Head of caudate nucleus (tissue), 42 donors: ENCODE measurements at places on chromosomes 6 and 20.

DNA sequence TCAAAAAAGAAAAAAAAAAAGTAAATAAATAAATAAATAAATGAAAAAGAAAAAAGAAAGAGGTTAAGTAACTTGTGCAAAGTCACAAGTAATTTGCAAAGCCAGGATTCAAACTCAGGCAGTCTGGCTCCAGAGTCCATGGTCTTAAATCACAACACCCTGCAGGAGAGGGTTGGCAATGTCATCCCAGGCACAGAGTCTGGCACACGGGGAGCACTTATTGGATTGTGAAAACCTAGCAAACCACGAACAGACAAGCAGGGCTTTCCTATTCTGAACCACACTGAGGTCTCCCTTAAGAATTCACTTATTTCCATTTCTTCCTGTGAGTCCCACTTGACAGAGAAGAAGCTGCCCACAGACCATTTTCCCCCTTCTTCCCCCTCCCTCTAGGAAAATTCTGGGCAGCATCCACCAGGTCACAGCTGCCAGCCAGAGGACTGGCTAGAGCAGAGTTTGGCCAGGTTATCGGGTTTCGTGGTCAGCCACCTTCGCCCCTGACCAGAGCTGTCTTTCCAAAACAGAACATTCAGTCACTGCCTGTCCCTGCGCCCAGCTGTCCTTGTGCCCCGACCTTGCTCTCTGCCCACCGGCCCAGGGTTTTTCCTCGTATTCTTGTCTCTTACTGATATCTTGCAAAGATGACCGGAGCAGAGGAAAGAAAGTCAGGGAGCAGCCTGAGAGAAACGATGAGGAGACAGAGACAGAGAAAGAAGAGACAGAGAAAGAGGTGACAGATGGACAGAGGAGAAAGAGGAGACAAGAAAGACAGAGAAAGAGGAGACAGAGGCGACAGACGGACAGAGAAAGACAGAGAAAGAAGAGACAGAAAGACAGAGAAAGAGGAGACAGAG is 106.4 kb upstream of the PTPN1 start:
- DNase-seq, result no peak

- DNase-seq, result no peak
Observed at GRCh38 chr20:6590891-6591637, 176.4 kb upstream of the BMP2 start.

GRCh38 chr6:106069478-106069877 is 16.7 kb upstream of the PRDM1 start:
- no peak for DNase-seq

DNA sequence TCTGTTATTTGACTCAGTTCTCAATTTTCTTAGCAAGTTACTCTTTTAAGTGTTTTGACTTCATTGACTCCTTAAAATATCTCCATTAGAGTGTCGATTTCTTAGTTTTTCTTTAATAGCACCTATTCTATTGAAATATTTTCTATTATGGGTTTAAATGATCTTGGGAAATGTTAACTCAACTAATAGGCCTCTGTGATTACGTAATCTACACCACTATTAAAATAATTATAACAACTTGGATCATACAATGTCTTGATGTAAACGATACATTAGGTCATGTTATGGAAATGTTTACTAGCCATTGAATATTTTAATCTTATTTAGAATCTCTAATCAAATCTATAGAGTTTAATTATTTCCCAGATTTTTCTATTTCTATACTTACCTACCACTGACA is 550.0 kb downstream of the EYS start:
- DNase-seq, result no peak

GRCh38 chr20:3250091-3250504 is 11.1 kb upstream of the SLC4A11 start:
- no peak for DNase-seq

GRCh38 chr6:11126876-11127275 is 15.4 kb upstream of the ERVFRD-1 start:
- no peak for DNase-seq

DNA sequence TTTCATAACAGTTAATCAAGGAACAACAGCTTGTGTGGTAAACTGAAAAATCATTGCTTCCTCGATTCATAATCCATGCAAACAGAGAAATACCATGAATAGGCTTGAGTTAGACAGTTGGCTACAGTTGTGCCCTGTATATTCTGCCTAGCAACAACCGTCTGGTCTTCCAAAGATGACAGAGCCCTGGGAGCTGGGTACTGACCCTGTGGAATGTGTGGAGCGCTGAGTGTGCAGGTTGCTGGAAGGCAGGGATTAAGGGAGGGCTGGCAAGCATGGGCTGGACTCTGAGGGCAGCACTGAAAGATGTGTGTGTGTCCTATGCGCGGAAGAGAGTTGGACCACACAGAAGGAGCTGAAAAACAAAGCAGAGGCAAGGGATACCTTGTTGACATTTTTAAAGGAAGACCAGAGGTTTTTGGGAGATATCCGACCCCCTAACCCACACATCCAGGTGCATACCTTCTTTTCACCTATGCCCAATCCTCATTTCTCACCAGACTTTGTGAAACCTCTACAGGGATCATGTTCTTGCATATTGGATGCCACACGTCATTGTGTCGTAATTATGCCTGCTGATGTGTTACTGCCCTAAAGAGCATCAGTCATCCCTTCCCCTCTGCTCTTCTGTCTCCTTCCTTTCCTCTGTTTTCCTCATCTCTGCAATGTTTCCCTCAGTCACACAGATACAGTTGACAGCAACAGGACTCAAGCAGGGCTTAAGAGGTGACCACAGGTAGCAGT is 58.2 kb upstream of the VGLL2 start:
- no peak for DNase-seq

GRCh38 chr6:106510090-106510970 is 119.0 kb downstream of the RTN4IP1 start:
- DNase-seq, result peak; percentile 18

DNA sequence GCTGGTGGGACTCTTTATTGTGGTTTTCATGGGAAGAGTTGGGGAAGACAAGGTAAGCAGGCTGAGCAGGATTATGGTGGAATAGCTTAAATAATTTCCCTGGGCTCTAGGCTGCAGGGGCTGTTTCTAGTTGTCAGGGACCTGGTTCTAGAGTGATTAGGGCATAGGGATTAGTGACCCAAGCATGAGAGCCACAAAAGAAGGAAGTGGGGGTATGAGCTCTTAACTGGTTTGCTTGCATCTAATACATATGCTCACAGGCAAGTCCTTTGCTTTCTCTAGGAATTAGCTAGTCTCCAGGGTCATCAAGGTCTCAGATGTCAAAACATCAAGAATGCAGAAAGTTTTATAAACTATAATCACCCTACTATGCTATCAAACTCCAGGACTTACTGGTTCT is 67.5 kb upstream of the NRN1 start:
- no peak for DNase-seq

GRCh38 chr6:16183187-16183664 is 54.3 kb downstream of the MYLIP start:
- DNase-seq, result no peak

DNA sequence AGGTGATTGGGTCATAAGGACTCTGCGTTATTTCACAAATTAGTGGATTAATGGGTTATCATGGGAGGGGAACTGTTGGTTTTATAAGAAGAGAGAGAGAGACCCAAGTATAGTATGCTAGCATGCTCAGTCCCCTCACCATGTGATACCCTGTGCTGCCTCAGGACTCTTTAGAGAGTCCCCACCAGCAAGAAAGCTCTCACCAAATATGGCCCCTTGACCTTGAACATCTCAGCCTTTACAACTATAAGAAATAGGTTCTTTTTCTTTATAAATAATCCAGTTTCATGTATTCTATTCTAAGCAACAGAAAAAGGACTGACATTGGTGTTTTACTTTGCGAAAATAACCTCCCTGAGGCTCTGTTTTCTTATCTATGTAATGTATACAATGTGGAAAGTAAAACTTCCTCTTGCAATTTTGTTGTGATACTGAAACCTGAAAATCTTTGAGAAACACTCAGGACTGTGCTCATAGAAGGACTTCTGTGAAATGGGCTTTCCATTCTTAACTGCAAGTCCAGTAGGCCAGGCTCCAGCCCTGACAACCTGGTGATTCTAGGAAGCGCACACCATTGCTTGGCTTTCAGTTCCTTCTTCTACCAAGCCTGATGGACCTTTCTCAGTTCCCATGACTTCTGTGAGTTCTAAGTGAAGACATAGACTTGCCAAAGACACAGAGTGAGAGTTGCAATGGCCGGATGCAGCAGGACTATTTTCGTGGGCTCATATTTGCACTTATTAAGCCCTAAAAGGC is 21.9 kb downstream of the SIRPD start:
- DNase-seq, result no peak

GRCh38 chr20:4950437-4950836 is 50.9 kb downstream of the SLC23A2 start:
- no peak for DNase-seq

- DNase-seq, result peak; percentile 82
Observed at GRCh38 chr6:146543211-146543939, at the start of gene RAB32. RAB32 (plus strand) TSS chr6:146543833; CDS start chr6:146543872, 39 bp downstream.

GRCh38 chr20:20317195-20317594 is 50.7 kb upstream of the INSM1 start:
- DNase-seq, result no peak

DNA sequence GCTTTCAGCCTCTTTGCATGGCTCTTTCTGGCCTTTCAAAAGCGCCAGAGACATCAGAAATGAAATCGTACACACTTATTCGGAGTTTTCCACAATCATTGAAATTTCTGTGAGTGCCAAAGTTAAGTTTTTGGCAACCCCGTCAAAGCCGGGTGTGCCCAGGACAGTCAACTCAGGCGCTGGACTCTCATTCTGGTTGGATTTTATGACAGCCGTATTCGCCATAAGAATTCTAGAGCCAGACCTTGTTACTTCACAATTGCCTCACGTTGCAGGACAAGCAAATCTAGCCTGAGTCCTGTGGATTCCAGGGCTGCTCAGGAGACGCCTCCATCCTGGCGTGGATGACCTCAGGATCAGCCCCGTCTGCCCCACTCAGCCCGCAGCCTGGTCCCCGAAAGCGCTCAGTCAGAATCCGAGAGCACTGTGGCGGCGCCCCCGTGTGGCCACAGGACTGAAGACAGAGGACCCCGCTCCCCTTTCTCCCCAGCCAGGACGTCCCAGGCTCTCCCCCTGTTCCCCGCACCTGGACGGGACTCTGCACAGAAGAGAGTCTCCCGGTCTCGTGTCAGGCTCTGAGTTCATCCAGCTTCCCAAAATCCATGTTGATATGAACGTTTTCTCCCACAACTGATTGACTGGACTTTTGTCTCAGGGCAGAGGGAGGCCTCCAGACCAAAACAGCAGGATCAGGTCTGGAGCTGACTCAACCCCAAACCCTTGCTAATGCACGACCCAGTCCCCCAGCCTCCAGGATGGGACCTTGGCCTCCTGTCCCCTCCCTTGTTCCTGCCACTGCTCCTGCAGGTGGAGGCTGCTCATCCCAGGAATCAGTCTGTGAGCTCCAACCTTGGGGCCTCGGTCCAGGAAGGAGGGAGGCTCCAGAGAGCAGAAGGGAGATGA is 38.2 kb downstream of the MICA start:
- peak; percentile 68 for DNase-seq

- DNase-seq, result peak; percentile 84
Observed at GRCh38 chr20:45771182-45771759, 20.4 kb downstream of the WFDC3 start.

GRCh38 chr6:4853782-4854511 is 77.7 kb downstream of the CDYL start:
- peak; percentile 64 for DNase-seq

DNA sequence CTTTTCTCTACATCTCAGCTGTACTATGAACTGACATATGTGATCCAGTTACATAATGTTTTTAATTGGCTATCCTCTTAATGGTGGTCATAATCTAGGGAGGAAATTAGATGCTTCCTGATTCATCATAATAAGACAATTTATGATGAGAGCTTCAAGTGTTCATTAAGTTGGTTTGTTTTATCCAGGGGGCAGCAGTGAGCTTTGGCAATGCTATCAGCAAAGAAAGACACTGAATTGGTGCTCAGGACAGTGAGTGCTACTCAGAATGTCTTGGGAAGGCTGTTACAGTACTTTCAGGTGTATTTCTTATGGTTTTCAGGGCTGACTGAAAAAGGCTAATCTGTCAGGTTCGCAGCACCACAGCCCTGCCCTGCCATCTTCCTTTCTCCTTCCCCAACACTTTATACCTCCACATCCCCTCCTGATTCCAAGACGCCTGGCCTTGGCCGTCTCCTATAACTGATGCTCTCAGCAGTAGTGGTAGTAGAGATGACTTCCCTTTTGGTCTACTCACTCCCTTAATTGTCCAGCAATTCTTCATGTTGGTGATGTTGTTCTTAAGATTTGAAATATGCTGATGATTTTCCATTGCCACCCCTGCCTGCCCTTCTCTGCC is 67.0 kb upstream of the TNFAIP3 start:
- no peak for DNase-seq

DNA sequence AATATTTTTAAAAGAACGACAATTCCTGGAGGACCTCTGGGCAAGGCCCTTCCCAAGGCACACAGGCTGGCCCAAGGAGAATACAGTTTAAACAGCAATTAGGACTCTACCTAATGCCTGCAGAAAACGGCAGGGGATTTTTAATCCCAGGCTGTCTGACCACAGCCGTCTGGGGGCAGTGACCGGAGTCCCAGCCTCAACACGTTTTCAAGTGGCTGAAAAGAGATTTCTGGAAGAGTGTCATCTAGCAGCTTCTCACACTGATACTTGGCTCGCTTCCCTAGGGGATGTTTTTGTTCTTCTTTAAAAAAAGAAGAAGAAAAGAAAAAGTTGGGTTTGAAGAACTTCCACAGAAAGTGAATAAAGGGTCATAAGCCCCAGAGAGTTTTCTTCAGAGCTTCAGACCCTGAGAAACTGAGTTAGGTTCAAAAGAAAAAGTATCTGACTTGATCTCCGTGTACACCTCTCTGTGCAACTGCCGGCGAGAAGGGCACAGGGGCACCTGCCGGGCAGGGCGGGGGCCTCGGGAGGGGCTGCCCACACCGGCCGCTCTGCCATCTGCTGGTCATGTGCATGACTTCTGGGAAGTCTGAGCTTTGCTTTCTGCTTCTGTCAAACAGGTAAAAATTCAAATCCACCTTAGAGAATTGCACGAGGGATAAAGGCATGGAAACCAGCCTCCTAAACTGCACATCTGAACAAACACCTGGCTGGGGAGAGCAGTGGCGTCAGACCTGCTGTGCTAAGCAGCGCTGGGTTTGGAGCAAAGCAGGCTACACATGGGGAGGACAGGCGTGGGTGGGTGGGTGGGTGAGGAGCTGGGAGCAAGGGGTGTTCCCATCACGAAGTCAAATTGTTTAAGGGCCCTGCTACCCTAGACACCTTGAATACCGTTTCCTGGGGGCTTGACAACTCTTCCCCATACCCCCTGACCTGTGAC is 33.0 kb downstream of the RRBP1 start:
- no peak for DNase-seq

- no peak for DNase-seq
Observed at GRCh38 chr6:16949716-16950115, 152.1 kb upstream of the STMND1 start.
